DMS79 (cell line): ENCODE measurements at places on chromosomes 13 and 19.
A peak's percentile ranks its signal among the peaks of the same experiment; 100 is the strongest.

DNA sequence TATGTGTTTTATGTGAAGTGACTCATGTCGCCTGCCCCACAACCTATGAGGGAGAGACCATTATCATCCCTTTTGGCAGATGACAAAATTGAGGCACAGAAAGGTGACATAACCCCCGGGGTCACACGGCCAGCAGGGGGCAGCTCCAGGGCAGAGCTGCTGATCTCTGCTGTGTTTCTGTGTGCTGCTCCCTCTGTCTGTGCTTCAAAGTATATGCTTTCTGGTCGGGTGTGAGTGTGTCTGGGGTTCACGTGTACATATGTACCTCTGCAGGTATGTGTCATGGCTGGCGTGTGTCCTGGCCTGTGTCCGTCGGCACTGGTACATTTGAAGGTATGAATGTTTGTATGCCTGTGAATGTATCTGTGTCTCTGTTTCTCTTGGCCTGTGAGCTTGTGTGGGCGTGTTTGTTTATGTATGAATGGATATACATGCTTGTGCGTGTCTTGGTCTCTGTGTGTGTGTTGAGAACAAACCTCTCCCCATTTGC, 7.1 kb downstream of the LIPE start:
- no peak for DNase-seq

DNA sequence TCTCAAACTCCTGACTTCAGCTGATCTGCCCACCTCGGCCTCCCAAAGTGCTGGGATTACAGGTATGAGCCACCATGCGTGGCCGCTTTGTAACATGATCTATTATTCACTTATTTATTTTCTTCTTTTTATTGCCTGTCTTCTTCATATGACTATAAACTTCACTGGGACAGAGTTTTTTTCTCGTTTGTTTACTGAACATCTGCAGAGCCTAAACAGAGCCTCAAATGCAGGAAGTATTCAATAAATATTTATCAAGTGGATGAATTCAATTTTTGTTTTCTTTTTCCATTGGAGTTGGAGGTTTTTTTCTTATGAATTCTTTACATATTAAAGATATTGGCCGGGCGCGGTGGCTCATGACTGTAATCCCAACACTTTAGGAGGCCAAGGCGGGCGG, 54.7 kb downstream of the SKA3 start:
- no peak for DNase-seq

DNA sequence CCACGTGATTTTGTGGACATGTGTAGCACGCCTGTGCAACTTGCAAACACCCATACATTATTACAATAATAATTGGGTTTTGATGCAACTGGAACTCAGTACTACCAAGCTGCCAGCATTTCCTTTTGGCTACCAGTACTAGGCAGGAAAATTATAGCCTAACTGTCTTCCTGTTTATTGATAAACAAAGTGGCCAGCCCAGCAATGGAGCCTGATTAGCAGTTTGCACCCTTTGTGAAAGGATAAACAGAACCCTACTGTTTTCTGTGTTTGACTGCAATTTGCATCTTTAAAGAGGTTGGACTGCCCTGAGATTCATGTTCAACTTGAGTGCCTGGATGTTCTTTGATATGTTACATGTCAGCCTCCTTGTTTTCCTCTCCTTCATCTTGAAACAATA, 173.9 kb downstream of the ZIC5 start:
- DNase-seq, result no peak

GRCh38 chr13:76758257-76758656, 127.9 kb downstream of the KCTD12 start:
- no peak for DNase-seq

DNA sequence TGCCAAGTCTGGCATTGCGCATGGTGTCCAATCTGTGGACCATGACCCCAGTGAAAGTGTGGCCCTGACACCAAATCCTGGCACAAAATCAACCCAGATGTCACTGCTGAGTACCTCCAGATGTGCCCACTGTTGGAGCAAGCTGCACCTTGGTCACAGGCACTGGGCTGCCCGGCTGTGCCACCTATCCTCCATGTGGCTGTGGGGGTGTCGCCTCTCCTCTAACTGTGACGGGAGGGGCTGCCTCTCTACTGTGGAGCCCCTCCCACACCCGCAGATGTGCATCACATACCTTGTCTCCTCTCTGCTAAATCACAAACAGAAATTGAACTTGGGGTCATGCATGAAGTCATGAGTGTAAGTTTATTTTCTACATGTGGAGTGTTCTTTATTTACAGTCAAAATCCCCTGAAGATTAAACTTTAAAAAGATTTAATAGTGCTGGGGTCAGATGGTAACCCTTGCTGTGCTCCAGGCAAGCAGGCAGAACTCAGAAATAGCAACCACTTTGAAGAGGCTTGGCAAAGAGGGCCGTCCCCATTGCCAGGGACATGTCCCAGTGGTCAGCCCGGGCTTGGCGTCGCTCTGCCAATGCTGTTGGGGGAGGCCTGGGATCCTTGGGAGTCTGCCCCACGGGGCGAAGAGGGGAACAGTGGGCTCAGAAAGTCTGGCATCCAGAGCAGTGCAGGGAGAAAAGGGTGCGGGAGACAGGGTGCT, 46.4 kb upstream of the ZNF536 start:
- no peak for DNase-seq

- DNase-seq, result peak; percentile 96
Observed at GRCh38 chr19:47428177-47428894, 9.0 kb upstream of the MEIS3 start.

- DNase-seq, result no peak
Observed at GRCh38 chr13:111255228-111255790, 65.1 kb upstream of the TEX29 start.
